Stimulated activated CD8-positive, alpha-beta memory T cell treated with anti-CD3 and anti-CD28 coated beads, Interleukin-15, amount 100 ng/mL, for 1 hour (primary cell): ENCODE measurements at places on chromosomes 6 and 20.

DNA sequence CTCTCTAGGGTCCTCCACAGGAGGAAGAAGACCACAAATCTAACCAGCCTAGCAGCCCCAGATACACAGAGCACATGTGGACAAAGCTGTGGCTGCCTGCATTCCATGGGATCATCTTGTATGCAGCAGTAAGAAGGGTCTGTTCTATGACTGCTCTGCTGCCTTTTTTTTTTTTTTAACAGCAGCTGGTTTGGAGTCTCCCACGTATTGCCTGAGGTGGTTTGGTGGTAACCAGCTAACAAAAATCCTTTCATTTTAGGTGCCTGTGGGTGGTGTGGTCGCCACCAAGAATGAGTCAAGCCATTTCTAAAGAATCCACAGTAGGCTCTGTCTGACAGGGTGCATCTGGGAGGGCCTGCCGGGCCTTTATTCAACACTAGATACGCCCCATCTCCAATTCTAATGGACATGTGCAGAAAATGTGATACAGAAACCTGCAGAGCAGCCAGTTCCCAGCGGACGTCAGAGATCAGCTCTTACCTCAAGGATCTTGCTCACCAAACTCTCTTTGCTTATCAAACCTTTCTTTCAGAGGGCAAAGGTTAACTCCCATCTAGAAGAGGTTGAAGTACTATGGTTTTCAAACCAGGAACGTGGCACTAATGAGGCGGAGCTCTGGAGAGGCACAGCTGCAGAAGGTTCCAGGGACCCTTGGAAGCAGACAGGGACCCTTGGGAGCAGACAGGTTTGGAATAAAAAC lies 32.0 kb downstream of the GNAS-AS1 start:
- DNase-seq: no peak

DNA sequence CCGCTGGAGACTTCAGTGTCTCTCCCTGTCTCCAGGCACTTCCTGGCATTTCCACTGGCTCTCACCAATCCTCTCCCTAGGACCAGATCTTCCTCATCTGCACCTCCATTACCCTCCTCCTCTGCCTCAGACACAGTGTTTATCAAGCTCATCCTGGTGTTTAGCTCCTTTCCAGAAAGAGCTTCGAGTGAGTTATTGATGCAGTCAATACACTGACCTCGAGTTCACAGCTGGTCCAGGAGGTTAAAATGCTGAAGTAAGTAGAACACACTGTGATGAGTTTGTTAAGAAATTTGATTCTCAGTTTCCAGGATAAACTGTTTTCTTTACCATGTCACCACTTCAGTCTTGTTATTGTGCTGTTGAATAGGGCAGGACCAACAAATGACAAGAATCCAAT lies 42.1 kb upstream of the ARMC2 start:
- DNase-seq: no peak

- DNase-seq: no peak
Observed at GRCh38 chr6:108644252-108644651, 83.5 kb downstream of the FOXO3 start.

- DNase-seq: no peak
Observed at GRCh38 chr6:118620202-118620601, 31.2 kb downstream of the CEP85L start.

- no peak for DNase-seq
Observed at GRCh38 chr6:129345890-129346289, 364.1 kb downstream of the ARHGAP18 start.
